Activated effector memory CD4-positive, alpha-beta T cell treated with Interleukin-2 at 50 U/mL for 16 hours (primary cell): ENCODE measurements at places on chromosomes 7 and 10.

DNA sequence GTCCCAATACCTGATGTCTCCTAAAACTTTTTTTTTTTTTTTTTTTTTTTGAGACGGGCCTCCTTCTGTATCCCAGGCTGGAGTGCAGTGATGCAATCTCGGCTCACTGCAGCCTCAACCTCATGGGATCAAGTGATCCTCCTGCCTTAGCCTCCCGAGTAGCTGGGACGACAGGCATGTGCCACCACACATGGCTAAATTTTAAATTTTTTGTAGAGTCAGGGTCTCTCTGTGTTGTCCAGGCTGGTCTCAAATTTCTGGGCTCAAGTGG, 28.4 kb downstream of the GTF2IRD1 start:
- DNase-seq, result no peak

- no peak for DNase-seq
Observed at GRCh38 chr10:48633381-48634197, 28.7 kb upstream of the ARHGAP22 start.

DNA sequence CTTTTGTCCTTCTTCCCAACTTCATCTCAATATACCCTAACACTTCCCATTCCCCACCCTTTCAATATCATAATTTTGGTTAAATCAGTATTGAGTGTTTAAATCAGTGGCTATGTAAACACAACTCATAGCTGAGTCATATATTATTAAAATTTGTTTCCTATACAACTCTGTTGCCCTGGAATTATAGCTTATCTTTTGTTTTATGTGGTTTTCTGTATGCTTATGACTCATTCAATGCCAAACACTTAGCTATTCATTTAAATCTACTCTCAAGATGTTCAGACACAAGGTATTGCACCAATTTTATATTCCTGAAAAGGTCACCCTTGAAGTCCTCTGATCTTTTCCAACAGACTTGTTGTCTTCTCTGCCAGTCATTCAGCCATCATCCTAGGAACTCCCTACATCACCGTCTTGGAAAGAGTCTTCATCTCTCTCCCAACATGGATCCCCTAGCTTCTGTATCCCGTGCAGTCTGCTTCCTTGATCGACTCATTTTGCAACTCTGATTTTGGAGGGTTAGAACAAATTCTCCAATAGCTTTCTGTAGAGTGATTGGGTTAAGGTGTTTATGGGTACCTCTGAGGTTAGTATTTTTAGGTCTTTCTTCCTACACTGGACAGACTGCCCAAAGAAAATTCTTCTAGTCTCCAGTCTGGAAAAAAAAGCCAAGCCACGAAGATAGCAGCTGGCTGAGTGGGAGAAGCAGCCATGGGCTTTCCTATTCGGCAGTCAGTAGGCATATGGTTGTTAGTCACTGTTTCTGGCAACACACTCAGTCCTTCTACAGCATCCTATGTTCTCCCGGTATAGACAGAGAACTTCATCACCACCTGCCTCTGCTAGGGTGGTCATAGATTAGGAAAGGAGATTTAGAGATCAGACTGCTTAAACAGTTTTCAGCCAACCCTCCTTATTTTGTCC, 102.1 kb downstream of the CRPPA start:
- DNase-seq, result no peak

GRCh38 chr7:20249376-20249775, 32.2 kb upstream of the MACC1 start:
- no peak for DNase-seq

- DNase-seq, result no peak
Observed at GRCh38 chr7:76233538-76234281, 32.0 kb downstream of the SRRM3 start.
